CD8-positive, alpha-beta T cell (primary cell): ENCODE measurements at places on chromosomes 3 and 15.

DNA sequence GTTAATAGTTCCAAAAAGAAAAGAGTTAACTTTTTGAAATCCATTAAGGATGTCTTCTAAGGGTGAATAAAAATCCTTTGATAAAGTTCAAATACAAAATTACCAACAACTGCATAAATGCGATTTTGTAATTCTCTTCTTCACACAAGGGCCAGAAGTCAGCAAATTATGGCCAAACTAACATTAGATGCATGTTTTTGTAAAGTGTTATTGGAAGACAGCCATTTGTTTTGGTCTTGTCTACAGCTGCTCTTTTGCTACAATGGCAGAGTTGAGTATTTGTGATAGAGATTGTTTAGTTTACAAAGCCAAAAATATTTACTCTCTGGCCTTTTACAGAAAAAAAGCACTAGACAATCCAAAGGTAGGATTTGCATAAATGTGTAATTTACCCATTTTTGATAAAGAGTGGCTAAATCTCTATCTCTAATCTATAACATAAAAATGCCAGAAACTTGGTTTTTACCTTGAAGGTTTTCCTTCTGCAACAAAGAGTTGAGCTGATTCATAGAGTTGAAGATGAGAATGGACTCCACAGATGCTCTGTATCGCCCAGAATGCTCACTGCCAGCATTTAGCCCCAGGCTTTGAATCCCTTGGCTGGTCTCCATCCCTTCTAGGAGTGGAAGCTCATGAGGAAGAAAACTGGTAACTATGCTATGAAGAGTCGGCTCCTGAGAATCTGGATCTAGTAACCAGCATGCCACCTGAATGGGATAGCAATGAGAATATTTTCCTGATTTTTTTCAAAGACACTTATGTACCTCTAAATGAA, 64.5 kb downstream of the POLQ start:
- DNase-seq = no peak

GRCh38 chr15:101526442-101526841, 36.9 kb upstream of the PCSK6 start:
- no peak for DNase-seq

- no peak for DNase-seq
Observed at GRCh38 chr15:49644364-49644794, 23.5 kb downstream of the DTWD1 start.

- no peak for DNase-seq
Observed at GRCh38 chr3:172046268-172046915, 7.0 kb downstream of the FNDC3B start.

GRCh38 chr3:133514418-133514817, 59.1 kb upstream of the CDV3 start:
- no peak for DNase-seq

GRCh38 chr3:64924961-64925360, 237.2 kb upstream of the ADAMTS9 start:
- no peak for DNase-seq

DNA sequence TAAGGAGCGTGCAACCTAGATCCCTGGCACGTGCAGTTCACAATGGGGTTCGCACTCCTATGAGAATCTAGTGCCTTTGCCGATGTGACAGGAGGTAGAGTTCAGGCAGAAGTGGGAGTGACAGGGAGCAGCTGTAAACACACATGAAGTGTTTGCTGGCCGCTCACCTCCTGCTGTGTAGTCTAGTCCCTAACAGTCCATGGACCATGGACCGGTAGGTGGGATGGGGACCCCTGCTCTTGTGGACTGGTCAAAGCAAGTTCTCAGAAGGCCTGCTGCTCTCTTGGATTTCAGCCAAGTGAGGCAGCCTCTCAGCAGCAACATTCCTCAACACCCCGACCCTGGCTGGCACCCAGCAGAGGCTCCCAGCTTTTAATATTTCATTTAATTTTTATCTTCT, 58.2 kb upstream of the SNRPA1 start:
- no peak for DNase-seq

GRCh38 chr15:38438031-38438986, 15.6 kb upstream of the FAM98B start:
- DNase-seq = no peak

- DNase-seq = no peak
Observed at GRCh38 chr3:135994708-135995337, 29.3 kb downstream of the PPP2R3A start.

GRCh38 chr3:142211034-142211433, 14.4 kb downstream of the GK5 start:
- no peak for DNase-seq

DNA sequence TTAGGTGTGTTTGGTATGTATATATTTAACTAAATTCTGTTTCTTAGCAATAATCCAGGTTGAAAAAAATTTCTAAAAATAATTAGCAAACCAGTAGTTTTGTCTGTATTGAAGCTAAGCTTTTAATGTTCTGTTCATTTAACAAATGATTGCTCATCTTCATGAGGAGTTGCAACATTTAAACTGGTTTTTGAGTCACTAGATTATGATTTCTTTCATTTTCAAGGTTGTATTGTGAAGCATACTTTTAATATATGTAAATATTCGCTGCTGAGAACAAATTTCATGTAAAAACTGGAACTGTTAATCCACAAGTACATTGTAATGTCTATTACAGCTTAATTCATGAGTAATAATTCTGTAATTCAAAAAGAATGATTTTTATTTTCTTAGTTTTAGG, 192.7 kb downstream of the MBNL1 start:
- no peak for DNase-seq

- DNase-seq = no peak
Observed at GRCh38 chr3:31793821-31794220, 187.2 kb downstream of the OSBPL10 start.

GRCh38 chr3:62229211-62229610, 144.1 kb downstream of the FEZF2 start:
- DNase-seq = no peak

DNA sequence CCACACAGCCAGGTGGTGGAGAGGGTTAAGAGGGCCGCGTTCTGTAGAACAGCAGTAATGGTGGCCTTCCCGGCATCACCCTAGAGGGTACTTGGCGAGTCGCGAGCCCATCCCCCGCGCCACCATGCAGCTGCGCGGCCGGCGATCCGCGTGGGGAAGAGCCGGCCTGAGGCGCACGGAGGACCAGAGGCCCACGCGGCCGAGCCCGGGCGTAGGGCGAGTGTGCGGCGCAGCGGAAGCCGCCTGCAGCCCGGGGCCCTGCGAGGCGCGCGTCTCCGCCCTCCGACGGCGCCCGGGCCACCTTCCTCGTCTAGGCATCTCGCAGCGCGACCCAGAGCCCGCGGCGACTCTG, 423 bp downstream of the TKT start:
- DNase-seq = peak; percentile 39

DNA sequence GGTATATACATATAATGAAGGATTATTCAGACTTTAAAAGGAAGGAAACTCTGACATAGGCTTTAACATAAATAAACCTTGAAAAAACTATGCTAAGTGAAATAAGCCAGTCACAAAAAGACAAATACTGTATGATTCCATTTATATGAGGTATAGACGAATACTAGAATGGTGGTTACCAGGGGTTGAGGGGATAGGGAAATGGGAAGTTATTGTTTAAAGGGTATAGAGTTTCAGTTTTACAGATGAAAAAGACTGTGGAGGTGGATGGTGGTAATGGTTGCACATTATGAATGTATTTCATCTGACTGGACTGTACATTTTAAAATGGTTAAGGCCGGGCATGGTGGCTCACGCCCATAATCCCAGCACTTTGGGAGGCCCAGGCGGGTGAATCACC, 41.7 kb downstream of the FRMD5 start:
- DNase-seq = no peak

DNA sequence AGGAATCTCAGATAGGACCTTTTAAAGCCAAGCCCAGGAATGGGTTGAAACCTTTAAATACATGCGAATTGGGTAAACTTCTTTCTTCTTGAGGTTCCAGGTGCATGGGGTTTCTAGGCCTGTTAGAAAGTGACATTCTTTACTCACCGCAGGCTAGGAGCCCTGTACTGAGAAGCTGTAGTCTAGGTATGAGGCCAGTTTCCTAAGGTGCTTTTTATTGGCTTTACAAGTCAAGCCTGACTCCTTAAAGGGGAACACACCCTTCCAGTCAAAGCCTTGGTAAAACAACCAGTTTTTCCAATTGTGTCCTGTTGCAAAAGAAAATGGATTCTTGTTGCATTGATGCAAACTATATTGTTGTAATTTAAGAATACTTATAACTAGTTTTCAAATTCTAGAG, 76.1 kb upstream of the ATP11B start:
- DNase-seq = no peak

DNA sequence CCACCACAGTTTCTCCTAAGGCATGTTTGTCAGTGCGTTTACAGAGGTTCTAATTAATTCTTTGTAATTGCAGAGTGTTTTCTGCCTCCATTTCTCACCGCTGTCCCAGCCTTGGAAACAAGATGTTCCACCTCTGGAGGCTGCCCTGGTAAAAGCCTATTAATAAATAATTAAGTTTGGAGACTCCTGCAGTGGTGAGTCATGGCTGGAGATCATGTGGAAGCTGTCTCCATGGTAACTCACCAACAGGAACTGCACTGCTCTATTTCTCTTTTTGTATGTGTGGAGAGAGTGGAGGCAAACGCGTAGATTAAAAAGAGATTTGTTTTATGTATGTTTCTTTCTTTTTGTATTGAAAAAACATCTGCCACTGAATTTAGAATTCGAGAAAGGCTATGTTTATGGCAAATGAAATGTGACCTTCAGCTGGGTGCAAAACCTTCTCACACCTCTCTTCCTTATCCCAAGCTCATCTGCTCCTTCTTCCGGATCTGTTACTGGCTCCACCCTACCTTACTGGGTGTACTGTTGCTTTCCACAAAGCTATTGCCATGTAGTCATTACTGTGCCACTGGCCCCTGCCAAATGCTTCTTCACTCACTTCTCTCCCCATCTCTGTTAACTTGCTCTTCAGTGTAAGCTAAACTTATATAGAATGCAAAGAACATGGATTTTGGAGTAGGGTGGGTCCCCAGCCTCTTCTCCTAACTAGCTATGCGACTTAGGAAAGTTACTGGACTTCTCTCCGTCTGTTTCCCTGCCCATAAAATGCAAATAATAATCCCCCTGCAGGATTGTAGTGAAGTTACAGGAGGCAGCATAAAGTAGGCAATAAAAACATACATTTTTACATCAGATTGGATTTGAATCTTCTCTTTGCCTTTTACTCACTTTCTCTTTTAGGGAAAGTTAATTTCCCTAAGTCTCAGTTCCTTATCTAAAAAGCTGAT, 778.5 kb downstream of the NTRK3 start:
- DNase-seq = no peak

GRCh38 chr15:25180606-25181292, 226.0 kb downstream of the SNRPN start:
- no peak for DNase-seq

- no peak for DNase-seq
Observed at GRCh38 chr3:73685061-73685460, 60.3 kb upstream of the PDZRN3 start.

GRCh38 chr3:62135741-62136140, 237.6 kb downstream of the FEZF2 start:
- no peak for DNase-seq

DNA sequence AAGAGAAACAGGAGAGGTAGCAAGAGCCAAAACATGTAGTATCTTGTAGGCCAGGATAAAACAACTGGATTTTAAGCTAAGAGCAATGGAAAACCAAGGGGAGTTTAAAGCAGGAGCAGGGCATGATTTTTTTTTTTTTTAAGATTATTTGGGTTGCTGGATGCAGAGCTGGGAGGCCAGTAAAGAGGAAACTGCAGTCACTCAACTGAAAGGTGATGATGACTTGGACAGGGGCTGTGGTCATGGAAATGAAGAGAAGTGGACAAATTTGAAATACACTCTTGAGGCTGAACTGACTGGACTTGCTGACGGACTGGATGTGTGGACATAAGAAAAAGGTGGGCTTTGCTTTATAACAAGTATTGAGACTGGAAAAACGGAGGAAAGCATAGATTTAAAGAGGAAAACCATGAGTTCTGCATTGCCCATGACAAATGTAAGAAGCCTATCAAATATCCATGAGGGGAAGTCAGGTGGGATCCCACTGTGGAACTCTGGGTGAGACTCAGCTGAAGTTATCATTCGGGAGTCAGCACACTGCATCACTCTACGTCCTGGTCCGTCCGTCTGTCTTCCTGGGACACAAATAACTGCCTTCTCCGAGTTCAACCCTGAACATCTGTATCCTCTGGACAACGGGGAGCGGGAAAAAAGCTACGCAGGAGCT, 688 bp downstream of the XPC start:
- no peak for DNase-seq

- DNase-seq = no peak
Observed at GRCh38 chr15:96416934-96417759, 86.6 kb downstream of the NR2F2 start.

- no peak for DNase-seq
Observed at GRCh38 chr3:129346695-129347457, 68.2 kb downstream of the HMCES start.

DNA sequence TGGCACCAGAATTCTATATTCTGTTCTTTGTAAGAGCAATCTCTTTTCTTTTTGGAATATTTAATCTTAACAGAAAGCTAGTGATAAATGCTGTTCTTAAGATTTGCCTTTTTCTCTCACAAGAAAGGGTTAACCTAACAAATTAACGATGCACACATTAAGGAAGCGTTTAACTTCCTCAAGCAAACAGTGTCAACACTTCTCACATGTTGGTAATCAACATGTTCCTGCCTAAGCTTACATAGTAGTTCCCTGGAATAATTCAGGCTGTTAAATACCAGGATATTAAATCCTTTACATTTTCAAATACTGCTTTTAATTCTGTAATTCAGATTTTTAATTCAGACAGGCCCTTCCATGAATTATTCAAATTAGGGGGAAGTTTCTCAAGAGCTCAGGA, 67.4 kb upstream of the RPL35A start:
- DNase-seq = no peak

DNA sequence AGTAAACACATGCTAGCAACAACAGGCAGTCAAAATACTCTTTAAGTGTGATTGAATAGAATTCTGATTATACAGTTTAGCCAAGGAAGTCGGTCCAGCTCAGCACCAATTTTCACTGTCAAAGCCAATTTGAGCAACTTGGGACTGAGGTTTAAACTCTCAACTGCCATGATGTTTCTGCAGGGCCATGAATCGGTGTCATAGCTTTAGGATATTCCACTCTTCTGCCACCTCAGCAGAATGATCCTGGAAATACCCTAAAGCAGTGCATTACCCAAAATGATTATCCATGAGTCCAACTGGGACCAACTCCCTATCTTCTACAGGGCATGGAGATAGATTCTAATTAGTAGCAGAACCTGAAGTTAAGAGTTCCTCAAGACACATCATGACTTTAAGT, 262.4 kb downstream of the RORA start:
- no peak for DNase-seq

DNA sequence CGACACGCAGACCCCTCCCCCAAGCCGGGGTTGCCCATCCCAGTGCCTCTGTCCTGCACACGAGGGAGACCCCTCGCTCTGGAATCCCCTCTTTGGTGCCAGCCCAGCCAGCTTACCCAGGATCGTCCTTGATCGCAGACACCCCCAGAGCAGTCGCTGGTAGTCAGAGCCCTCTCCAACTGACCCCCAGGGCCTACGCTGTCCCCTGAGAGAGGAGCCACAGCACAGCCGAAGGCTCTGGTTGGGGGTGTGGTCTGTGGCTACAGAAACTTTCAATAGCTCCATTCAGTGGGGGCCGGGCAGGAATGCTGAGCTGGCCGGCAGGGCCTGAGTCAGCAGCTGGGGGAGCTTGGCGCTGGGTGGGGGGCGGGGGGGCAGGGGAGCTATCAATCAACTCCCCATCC, at the start of gene LCTL:
Gene LCTL (minus strand): TSS at position 258 of the 404 bp plus-strand sequence. CDS start 633 bp downstream, outside the sequence.
- no peak for DNase-seq
